ENCODE measurements at places on chromosomes 16 and 17.

- DNase-seq, result no peak
Observed at GRCh38 chr16:71903608-71904007, 8.3 kb downstream of the IST1 start.

- DNase-seq, result no peak
Observed at GRCh38 chr16:84775262-84775810, 44.4 kb upstream of the CRISPLD2 start.

DNA sequence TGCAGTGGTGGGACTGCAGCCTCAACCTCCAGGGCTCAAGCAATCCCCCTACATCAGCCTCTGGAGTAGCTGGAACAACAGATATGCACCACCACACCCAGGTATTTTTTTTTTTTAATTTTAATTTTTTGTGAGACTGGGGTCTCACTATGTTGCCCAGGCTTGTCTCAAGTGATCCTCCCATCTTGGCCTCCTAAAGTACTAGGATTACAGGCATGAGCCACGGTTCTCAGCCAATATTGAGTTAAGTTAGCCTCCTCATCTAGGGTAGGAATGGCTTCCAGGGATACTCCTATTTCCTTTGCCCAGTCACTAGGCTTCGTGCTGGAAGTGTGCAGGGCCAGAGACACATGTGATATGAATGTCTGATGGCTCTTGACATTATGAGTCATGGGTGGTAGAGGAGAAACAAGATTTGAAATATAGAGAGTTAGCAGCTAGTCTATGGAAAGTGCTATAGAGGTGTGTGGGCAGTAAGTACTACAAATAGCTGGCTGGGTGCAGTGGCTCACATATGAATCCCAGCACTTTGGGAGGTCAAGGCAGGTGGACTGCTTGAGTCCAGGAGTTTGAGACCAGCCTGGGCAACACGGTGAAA, 8.0 kb upstream of the HES7 start:
- no peak for DNase-seq

DNA sequence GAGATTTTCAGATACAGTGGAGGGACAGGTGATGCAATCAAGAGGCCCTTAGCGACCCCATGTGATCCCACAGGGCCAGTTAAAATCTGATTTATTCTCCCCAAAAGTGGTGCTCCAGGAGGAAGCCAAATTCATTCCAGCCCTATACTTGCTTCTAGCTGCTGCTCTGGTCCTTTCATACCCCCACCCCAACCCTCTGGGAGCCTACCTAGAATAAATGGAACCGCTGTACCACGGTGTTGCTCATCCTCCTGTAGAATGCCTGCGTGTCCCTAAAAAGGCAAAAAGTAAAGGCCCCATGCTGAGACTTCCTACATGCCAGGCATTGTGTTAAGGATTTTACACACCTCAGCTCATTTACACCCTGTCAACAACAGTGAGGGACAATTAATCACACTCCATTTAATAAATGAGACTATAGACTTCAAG, 2.0 kb upstream of the RASL10B start:
- DNase-seq, result no peak

Data from Ammon's horn (tissue), 1 donor.